ENCODE measurements at places on chromosomes 3 and 15. TPM values are rescaled to one million over a fixed set of nuclear protein-coding genes. Genes with fewer than 3 reads are reported as not detected.
A peak's percentile ranks its signal among the peaks of the same experiment; 100 is the strongest.

GRCh38 chr3:182245059-182245458 lies 533.3 kb downstream of the SOX2 start:
- DNase-seq = no peak

DNA sequence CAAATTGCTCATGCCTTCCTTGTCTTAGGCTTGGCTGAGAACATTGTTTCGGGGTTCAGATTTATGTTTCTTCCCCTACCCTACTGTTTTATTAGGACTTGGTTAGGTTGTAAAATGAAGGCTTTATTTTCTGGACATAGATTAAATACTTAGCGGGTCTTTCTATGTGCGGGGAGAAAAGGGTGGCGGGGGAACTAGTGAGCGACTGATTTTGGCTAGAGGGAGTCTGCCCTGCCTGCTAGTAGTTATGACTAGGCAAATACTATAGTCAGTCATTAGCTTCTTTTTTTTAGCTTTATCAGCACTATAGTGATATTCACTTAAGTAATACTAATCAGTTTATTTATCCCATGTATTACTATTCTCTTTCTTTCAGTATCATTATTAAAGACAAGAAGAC lies 3.6 kb downstream of the CADM2 start:
- no peak for DNase-seq

DNA sequence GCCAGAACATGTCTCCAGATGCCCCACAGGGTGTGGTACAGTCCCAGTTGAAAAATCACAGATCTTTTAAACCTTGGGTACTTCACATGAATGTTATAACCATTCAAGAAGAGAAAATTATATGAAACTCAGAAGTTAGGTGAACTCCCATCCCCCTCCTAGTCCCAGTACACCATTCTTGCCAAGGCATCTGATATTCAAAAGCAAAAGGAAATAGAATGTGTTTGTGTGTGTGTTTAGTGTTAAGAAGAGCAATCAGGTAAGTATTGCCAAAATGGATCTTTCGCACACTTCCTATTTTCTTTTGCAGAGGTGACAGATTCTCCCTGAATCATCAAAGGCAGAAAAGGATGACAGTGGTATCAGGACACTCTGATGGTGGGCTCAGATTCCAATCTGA lies 44.1 kb upstream of the LMOD3 start:
- DNase-seq = no peak

GRCh38 chr3:190205739-190206138 lies 85.0 kb upstream of the P3H2 start:
- no peak for DNase-seq

GRCh38 chr15:100224206-100225185 lies 117.3 kb downstream of the ADAMTS17 start:
- DNase-seq = no peak

GRCh38 chr3:63624941-63625560 lies 27.4 kb upstream of the SNTN start:
- DNase-seq = no peak

DNA sequence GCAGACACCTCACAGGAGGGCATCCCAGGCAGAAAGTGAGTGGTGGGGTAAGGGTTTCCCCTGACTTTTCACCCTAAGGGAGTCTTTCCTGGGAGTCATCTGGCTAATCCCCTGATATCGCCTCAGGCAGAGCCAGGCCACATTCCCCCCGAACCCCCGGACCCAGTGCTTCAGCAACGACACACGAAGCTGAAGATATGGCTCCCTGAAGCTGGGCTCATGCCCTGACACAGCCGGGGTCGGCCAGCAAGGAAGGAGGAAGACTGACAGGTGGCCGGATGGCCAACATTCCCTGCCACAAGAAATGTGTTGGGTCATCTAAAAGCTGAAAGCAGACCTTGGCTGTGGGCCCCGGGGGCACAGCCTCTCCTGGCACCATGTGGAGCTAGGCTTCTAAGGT lies 14.4 kb downstream of the CHST13 start:
- DNase-seq = no peak

GRCh38 chr3:51941798-51942602 lies at the start of the genes PARP3 and RRP9:
Gene PARP3, plus strand, starts transcription at chr3:51942363. Its CDS starts 993 bp downstream, at chr3:51943356.
Gene RRP9, minus strand, starts transcription at chr3:51941904. Its CDS starts 37 bp downstream, at chr3:51941867.
- peak; percentile 100 for DNase-seq

DNA sequence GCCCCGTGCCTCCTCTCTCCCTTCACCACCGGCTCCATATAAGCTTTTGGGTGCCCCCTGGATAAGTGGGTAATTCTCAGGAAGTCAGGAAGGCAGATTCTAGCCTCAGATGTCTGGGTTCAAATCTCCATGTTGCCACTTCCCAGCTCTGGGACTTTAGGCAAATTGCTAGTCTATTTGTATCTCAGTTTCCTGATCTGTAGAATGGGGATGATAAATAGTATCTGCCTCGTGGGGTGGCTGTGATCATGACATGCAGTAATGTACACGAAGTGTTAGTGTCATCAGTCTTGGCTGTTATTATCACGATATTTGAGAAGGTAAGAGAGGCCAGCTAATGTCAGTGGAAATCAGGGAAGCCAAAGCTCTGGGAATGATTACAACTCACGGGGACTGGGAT lies 43.3 kb downstream of the MUC4 start:
- DNase-seq = no peak

DNA sequence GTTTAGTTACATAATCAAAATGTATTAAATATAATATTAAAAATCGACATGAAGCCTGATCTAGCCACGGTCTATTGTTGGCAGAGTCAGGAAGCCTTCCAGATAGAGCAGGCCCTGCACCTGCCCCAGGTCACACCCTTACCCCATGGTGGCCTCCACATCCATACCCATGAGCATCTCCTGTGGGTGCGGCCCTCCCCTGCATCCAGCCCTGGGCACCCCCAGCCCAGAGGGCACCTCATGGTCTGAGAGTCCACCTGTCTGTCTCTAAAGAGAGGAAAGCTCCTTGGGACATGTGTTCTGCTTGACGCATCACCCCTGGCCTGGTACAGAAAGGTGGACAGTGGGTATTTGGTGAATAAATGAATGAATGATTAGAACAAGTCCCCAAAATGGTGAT lies 37.2 kb upstream of the CSPG4 start:
- peak; percentile 6 for DNase-seq

DNA sequence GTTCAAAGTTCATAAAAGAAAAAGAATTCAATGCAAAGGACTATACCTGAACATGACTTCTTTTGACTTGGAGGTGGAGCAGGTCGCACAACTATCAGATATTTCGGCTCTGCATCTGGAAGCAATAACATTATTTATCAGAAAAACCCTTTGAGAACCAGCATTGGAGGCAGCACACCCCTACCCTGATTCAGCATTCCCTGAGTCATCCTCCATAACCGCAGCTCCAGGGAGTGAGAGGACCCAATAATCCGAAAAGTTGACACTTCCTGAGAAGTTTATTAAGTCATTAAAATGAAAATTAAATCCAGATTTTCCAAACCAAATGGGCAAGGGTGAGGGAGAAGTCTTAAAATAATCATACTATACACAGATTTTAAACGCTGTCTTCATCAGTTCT lies 90.6 kb downstream of the ABI3BP start:
- no peak for DNase-seq

GRCh38 chr3:24470277-24470676 lies 24.4 kb downstream of the THRB start:
- no peak for DNase-seq

- DNase-seq = no peak
These were observed 140.7 kb downstream of the IMPG2 start for GRCh38 chr3:101179637-101180036.

- DNase-seq = no peak
These were observed 235.3 kb upstream of the GOLIM4 start for GRCh38 chr3:168330983-168331382.

Gene NR1I2
- total RNA-seq = 0.34 TPM

Gene GUCA1C
- not detected for total RNA-seq

Gene HRG
- total RNA-seq = not detected

Gene GOLGA6A
- 0.48 TPM for total RNA-seq

Gene LSMEM2
- total RNA-seq = 0.76 TPM

Gene PLA2G4F
- 0.12 TPM for total RNA-seq

Gene CCR3
- not detected for total RNA-seq

Gene MORF4L1
- total RNA-seq = 346 TPM

Gene SKOR1
- total RNA-seq = 0.96 TPM

Gene SEMA3G
- 12.3 TPM for total RNA-seq

Gene UMPS
- 39.5 TPM for total RNA-seq

Gene CYP19A1
- total RNA-seq = 33.6 TPM

All from ovary (tissue), 10 donors.